ENCODE measurements at places on chromosomes 5 and 9.
A peak's percentile ranks its signal among the peaks of the same experiment; 100 is the strongest.

GRCh38 chr9:217950-218349 is 3.3 kb downstream of the DOCK8 start:
- H3K4me1 ChIP-seq, result peaks cover 1% of the 10 kb centered on the region
- no peak overlapping the region for H3K4me3 ChIP-seq
- no peaks in the 10 kb centered on the region for H3K36me3 ChIP-seq
- H3K27ac ChIP-seq, result no peak overlapping the region
- H3K27me3 ChIP-seq, result peaks cover 13% of the 10 kb centered on the region

DNA sequence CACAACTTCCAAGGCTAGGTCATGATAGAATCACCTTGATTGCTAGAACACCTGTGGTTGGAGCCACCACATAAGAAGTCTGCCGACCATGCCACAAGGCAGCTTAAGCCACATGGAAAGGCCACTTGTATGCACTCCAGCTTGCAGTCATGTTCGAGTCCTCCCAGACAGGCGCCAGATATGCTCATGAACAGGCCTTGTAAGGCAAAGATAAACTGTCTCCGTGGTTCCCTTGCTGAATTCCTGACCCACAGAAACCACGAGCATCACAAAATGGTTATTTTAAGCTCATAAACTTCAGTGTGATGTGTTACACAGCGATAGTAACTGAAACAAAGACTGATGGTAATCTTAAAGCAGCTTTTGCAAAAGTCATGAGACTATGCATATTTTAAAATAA is 188.4 kb upstream of the DAPK1 start:
- no peak overlapping the region for H3K4me3 ChIP-seq
- H3K36me3 ChIP-seq, result no peaks in the 10 kb centered on the region
- peaks cover 5% of the 10 kb centered on the region for H3K27me3 ChIP-seq
- DNase-seq, result no peak
- H3K4me1 ChIP-seq, result no peaks in the 10 kb centered on the region
- H3K27ac ChIP-seq, result no peak overlapping the region

DNA sequence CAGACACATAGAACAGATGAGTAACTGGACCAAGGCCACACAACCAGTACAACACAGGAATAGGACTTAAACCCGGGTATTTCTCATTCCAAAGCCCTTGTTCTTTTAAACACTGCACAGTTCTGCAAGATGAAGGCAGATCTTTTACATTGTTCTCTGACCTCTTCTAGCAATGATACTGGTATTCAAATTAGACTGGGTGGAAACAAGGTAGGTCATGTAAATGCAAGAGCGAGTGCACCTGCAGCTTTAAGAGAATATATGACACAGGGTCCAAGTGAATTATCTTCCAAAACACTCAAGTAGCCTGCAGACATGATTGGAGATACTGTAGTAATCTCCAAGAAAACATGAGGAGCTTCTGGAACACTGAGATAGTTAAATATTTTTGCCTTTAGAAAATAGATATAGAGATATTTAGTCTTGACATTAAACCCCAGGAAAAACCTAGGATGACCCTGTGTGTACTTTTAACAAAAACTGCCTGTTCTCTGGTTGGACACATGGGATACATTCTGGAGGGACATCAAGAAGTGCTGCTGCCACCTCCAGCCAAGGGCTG is 130.6 kb upstream of the EPB41L4A start:
- no peak overlapping the region for H3K27ac ChIP-seq
- no peak overlapping the region for H3K4me3 ChIP-seq
- DNase-seq, result no peak
- H3K27me3 ChIP-seq, result no peaks in the 10 kb centered on the region

GRCh38 chr5:6941631-6942030 is 228.4 kb downstream of the TENT4A start:
- H3K27ac ChIP-seq, result no peak overlapping the region
- no peak for DNase-seq
- H3K36me3 ChIP-seq, result no peaks in the 10 kb centered on the region
- H3K4me1 ChIP-seq, result no peaks in the 10 kb centered on the region
- no peak overlapping the region for H3K4me3 ChIP-seq
- H3K27me3 ChIP-seq, result peaks cover 9% of the 10 kb centered on the region

GRCh38 chr9:94861589-94862272 is 135.2 kb downstream of the AOPEP start:
- peaks cover 51% of the 10 kb centered on the region for H3K4me1 ChIP-seq
- H3K27ac ChIP-seq, result peak overlapping the region; percentile 92

DNA sequence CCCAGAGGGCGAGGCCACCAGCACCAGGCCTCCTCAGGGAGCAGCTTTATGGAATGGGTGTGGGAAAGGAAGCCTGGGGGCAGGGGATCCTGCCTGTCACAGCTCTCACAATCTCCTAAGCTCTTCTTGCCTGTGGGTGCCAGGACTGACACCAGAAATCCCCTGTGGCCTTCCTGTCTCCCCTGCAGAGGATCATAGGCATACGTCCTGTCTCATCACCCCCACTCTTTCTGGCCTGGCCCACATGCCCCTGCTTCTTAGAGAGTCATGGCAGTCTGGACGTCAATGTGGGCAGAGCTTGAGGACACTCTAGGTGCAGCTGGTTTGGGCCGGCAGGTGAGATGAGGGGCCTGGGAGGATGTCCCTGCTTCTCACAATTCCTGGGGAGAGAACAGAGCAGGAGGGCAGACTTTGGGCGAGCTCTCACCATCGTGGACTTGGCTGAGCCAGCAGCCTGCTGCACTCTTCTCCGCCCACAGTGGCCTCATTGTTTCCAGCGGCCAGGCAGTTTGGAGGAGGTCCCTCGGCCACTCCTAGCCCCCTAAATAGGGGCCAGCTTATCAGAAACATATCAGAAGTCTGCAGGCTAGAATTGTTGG is 67.3 kb upstream of the ZFR start:
- H3K36me3 ChIP-seq, result no peaks in the 10 kb centered on the region
- H3K27me3 ChIP-seq, result peaks cover under 1% of the 10 kb centered on the region
- H3K27ac ChIP-seq, result no peak overlapping the region
- no peak overlapping the region for H3K4me3 ChIP-seq
- no peaks in the 10 kb centered on the region for H3K4me1 ChIP-seq

GRCh38 chr9:120482424-120483186 is 97.4 kb downstream of the CDK5RAP2 start:
- peaks cover 3% of the 10 kb centered on the region for H3K4me1 ChIP-seq
- H3K27ac ChIP-seq, result no peak overlapping the region
- no peak overlapping the region for H3K4me3 ChIP-seq

GRCh38 chr5:143251946-143252345 is 151.5 kb downstream of the NR3C1 start:
- DNase-seq, result no peak
- H3K4me3 ChIP-seq, result no peak overlapping the region
- H3K4me1 ChIP-seq, result no peaks in the 10 kb centered on the region
- no peaks in the 10 kb centered on the region for H3K27me3 ChIP-seq
- H3K36me3 ChIP-seq, result no peaks in the 10 kb centered on the region
- no peak overlapping the region for H3K27ac ChIP-seq

GRCh38 chr5:111133436-111133751 is 41.2 kb downstream of the WDR36 start:
- H3K4me3 ChIP-seq, result no peak overlapping the region
- no peak for DNase-seq
- H3K27ac ChIP-seq, result no peak overlapping the region

DNA sequence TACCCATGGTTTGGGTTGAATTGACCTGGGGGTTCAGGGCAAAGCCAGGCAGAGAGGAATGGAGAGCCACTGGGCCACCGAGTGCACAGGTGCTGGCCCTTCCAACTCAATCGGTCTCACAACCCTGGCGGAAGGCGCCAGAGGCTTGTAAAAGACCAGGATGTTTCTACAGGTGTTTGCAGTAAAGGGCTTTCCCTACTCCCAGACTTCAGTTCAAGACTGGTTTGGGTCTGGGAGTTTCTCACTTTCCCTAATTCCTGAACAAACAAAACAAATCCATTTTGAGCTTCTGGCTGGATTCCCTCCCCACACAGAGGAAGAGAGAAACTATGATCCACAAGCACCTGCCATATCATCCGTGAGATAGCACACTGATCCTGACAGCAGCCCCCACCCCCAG is 125.2 kb upstream of the KLF4 start:
- H3K4me3 ChIP-seq, result no peak overlapping the region
- no peaks in the 10 kb centered on the region for H3K36me3 ChIP-seq
- no peak overlapping the region for H3K27ac ChIP-seq
- H3K27me3 ChIP-seq, result peaks cover 5% of the 10 kb centered on the region
- H3K4me1 ChIP-seq, result no peaks in the 10 kb centered on the region

DNA sequence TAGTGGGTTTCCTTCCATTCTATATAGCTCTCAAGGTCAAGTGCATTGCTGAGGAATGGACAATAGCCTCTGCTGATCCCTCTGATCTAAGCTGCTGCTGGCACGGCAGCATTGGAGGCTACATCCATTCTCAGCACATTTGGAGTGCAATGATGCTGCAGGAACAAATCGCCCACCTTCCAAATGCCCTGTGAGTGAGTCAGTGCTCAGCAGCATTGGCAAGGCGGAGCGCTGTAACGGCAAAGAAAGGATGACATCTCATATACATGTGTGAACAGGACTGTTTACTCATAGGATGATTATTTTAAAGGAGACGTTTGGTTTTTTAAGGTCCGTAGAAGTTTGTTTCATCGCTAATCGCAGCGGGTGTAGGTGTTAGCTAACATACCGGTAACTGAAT is 408.7 kb downstream of the ARHGEF28 start:
- H3K27ac ChIP-seq, result no peak overlapping the region
- no peak for DNase-seq
- no peaks in the 10 kb centered on the region for H3K4me1 ChIP-seq
- H3K4me3 ChIP-seq, result no peak overlapping the region
- no peaks in the 10 kb centered on the region for H3K36me3 ChIP-seq

GRCh38 chr5:79827159-79827629 is 137.6 kb downstream of the CMYA5 start:
- no peaks in the 10 kb centered on the region for H3K36me3 ChIP-seq
- no peak overlapping the region for H3K4me3 ChIP-seq
- no peaks in the 10 kb centered on the region for H3K4me1 ChIP-seq

DNA sequence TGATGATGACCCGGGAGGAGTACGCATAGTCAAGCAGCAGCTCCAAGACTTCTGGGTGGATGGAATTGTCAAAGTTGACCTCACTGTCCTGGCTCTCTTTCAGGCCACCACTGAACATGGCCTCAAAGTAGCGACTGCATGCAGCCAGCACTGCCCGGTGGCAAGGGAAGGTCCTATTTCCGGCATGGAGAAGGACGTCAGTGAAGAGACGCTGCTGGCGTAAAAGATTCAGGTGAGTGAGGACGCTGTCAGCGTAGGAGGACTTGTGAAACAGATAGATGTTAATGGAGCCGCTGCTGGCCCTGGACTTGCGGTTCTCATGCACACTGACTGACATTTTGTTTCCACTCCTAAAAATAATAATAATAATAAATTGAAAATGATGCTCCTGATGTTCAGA is 4.4 kb downstream of the ENC1 start:
- no peak overlapping the region for H3K27ac ChIP-seq
- peaks cover 44% of the 10 kb centered on the region for H3K4me1 ChIP-seq
- H3K36me3 ChIP-seq, result no peaks in the 10 kb centered on the region

DNA sequence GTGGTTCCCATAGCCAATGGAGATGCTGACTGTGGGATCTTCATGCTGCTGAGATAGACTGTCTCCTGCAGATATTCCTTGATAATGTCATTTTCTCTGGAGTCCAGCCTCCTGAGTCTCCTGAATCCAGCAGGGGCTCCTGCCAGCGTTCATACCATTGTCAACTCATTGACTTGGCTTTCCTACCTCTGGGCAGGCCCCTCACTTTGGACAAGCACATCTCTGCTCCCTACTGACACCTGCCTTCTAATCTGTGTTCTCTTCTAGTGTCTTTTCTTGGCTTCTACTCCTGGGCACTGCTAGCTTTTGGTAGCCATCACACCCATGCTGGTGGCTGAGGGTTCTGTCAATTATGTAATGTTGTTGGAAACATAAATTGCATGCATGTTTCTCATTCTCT is 138.0 kb downstream of the ADCY2 start:
- DNase-seq, result no peak
- no peaks in the 10 kb centered on the region for H3K36me3 ChIP-seq
- H3K27ac ChIP-seq, result no peak overlapping the region
- peaks cover 8% of the 10 kb centered on the region for H3K27me3 ChIP-seq
- H3K4me3 ChIP-seq, result no peak overlapping the region

DNA sequence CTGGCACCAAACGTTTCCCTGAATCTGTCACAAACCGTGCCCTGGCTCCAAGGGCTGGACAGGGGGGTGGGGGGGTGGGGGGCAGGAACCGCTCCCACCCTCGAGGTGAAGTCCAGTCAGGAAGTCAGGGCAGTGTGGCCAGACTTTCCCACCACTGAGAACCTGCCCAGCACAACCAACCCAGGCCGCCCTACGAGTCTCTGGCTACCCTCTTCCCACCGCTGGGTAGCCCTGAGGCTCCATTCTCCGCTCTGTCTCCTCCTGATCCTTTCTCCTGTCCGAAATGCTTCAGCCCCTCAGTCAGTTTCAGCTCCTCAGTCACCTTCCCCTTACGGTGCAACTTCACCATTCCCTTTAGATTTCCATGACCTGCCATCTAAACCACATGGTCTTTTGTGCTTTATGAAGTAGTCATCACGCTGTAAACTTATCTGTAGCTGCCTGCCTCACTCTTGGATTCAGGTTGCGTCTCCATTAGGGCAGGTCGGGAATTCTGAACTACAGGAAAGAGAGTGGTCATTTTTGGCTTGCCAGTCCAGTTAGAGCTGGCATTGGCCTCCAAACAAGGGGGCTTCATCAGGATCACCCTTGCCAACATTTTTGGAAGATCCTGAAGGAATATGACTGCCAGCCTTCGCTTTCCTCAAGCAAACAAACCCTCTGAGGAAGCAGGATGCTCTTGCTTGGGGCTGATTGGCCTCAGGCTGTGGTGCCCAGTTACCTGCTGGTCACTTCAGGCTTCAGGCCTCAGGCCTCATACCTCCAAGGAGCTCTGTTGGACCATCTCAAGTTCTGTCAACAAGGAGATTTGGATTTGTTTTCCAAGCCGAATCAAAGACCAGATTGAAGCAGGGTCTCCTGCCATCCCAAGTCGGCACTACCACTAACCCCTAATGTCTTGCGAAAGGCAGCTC is 794 bp upstream of the DCAF12 start:
- peaks cover 30% of the 10 kb centered on the region for H3K4me1 ChIP-seq
- peak overlapping the region; percentile 99 for H3K4me3 ChIP-seq
- no peaks in the 10 kb centered on the region for H3K27me3 ChIP-seq
- DNase-seq, result peak; percentile 5

DNA sequence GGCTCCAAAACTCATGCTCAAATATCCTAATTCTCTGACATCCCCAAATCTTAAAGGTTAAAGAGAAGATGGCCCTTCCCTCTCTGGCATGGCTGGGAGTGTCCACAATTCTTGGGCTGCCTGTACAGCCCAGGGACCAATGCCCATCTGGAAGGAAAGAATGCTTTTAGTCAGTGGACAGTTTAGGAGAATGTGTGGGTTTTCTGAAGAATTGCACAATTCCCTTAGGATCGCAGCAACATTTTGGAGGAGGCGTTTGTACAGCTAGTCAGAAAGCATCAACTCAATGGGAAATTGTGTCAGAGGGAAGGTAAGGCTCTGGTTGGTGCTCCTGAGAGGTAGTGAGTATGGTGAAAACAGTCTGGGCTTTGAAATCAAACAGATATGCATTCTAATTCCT is 15.0 kb downstream of the FAM193B start:
- no peak overlapping the region for H3K27ac ChIP-seq
- peaks cover 10% of the 10 kb centered on the region for H3K4me1 ChIP-seq
- no peak for DNase-seq
- no peaks in the 10 kb centered on the region for H3K27me3 ChIP-seq
